ENCODE measurements at places on chromosomes 12 and 14.

DNA sequence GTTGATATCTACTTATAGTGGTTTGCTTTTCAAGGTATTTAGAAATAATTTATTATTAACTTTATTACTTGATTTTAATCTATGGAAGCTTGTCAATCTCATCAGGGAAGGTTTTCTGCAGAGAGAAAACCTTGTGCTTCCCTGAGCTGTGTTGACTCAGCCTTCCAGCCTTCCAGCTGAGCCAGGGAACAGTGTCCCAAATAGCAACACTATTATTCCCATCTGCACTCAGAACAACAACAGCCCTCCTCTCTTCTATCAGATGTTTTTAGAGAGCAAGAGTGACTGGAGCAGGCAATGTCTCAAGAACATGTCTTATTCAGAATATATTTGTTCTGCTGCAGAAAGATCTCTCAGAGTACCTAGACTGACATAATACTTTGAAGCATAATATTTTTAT lies 389.9 kb upstream of the GARIN6 start:
- no peak for DNase-seq

DNA sequence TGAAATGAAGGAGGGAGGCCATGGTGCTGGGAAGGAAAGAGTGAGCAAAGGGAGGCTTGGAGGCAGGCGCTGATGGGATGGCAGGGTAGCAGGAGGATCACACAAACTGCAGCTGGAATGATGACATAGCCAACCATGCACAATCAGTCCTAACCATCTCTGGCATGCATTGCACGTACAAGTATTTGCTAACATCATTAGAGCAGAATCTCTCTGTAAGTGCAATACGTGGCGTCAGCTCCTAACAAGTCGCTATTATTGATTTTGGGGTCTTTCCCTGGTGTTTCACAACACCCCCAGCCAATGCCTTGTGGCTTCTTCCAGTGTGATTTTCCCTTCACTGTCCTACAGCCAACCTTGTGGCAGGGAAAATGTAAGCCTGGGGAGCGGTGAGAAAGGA lies 18.5 kb downstream of the BDKRB1 start:
- no peak for DNase-seq

DNA sequence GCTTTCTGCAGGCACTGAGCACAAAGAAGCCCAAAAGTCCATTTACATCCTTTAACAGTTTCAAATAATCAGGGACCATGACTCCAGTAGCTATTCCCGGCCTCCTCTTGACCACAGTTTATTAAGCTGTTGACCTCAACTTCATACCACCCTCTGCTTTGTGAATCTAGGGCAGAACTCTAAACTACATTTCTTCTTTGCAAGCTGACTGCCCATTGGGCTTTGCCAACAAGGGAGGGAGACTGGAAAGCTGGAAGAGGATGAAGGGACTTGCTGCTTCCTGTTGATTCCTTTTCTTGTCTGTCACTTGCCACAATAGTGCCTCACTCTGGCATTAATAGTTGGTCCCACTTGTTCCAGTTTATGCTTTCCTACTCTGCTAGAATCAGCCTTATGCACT lies 2.7 kb downstream of the CGRRF1 start:
- no peak for DNase-seq

DNA sequence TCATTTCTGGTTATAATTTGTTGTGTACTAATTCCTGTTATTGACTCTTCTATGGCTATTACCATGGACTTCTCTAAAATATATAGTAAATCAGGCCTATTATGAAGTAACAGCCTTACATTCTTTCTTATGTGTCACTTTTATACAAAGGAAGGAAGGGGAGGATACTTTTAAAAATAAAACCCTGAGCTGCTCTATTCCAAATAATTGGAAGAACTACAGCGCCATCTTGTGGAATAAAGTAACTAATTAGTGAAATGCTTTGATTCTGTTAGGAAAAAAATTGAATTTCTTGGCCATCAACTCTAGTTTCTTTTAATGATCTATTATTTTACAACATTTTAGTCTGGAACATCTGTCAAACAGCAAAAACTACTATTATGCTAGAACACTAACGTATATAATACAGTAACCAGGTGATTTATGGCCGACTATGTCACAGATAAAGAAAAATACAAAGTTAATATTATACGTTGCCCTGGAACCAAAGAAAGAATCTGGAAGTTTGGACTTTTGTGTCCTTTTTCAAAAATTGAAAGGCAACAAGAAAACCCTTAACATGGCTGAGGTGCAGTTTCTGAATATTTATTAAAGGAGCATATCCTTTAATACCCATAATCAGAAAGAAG lies 55.0 kb upstream of the NELL2 start:
- DNase-seq, result no peak

DNA sequence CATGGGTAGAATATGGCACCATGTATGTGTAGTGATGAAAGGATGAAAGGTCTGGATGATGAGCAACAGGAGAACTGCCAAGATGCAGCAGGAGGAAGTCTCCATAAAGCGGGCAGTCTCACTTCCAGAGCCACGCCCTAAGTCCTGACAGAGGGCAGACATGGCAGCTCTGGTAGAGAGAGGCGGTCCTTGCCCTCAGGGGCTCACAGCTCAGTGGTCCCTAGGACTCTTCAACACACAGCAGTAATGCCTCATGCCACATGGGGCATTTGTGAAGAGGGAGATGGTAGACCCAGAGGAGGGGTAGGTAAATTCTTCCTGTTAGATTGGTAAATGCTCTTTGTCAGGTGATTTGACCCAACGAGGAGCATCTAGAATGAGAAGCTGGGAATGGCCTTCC lies 1088.4 kb downstream of the BCL11B start:
- DNase-seq, result no peak

- no peak for DNase-seq
These were observed 4.9 kb downstream of the AACS start for GRCh38 chr12:125070112-125070511.

DNA sequence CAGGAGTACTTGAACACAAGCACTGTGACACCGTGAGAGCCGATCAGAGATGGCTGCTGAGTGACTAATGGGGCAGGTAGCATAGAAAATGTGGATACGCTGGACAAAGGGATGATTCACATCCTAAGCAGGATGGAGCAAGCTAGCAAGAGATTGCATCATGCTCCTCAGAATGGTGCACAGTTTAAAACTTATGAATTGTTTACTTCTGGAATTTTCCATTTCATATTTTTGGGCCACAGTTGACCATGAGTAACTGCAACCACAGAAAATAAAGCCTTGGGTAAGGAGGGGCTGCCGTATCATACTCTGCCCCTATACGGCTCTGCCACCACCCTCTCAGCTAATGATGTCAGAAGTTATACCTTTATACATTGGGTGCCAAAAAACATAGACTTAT lies 23.3 kb upstream of the MARK3 start:
- no peak for DNase-seq

DNA sequence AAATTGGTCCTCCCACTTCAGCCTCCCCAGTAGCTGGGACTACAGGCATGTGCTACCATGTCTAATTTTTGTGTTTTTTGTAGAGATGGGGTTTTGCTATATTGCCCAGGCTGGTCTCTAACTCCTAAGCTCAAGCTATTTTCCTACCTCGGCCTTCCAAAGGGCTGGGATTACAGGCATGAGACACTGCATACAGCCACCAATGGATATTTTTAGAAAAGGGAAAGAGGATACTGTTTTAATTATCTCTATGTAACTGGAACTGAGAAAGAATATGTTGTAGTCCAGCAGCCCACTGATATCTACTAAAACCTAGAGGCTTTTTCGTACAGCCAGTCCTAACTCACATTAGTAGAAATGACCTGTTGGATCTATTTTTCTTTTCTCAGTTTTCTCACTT lies 6.2 kb downstream of the TMPRSS12 start:
- no peak for DNase-seq

DNA sequence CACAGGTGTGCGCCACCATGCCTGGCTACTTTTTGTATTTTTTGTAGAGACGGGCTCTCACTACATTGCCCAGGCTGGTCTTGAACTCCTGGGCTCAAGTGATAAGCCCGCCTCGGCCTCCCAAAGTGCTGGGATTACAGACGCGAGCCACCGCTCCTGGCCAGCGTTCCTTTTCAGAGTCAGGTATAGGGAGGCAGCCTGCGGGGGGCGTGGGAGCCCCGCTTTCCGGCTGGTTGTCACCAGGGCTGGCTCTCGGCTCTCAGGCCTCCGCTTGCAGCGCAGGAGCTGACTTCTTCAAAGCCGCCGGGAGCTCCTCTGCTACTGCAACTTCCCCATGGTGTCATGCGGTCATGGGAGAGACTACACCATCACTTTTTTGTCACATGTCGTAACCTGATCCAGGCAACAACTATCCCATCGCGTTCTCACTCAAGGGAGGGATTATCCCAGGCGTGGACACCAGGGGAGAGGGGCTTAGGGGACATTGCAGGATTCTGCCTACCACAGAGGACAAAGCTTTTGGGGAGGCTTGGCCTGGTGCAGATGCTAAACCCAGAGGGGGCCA lies 129.4 kb downstream of the SCARB1 start:
- DNase-seq, result no peak

- no peak for DNase-seq
These were observed 123.2 kb downstream of the WIF1 start for GRCh38 chr12:64997858-64998257.

DNA sequence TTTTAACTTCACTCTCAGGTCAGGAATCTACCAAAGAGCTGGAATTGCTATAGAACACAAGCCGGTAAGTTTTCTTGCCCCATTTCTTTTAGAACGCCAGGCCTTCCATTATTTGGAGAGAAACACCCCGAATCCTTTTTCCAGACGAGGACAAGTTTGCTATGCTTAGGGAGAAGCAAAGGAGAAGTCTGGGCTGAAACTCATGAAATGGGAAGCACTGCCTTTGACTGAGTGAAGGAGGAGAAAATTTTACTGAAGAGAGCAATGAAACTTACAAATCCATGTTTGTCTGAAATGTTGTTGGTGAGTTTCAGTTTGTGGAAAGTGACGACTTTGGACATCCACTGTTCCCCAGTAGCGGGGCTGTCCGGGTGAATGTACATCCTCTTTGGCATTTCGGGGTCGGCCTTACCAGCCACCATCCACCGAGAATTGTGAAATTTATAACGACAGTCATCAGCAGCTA lies 3.3 kb downstream of the TBX3 start:
- no peak for DNase-seq

DNA sequence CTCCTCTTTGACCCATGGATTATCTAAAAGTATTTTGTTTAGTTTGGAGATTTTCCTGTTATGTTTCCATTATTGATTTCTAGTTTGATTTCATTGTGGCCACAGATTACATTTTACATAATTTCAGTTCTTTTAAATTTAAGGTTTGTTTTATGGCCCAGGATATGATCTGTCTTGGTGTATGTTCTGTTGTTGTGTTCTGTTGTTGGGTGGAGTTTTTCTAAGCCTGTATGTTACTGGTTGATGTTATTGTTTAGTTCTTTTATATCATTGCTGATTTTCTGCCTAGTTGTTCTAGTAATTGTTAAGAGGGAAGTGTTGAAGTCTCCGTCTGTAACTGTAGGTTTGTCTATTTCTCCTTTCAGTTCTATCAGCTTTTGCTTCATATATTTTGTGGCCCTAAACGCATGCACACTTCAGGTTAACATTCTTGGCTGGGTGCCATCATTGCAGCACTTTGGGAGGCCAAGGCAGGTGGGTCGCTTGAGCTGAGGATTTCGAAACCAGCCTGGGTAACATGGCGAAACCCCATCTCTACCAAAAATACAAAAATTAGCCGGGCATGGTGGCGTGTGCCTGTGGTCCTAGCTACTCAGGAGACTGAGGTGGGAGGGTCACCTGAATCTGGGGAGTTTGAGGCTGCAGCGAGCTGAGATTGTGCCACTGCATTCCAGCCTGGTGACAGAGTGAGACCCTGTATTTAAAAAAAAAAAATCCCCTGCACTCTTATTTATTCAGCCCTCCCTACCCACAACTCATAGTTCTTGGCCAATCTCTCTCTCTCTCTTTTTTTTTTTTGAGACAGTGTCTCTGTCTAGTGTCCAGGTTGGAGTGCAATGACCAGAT lies 28.1 kb upstream of the CFL2 start:
- DNase-seq, result no peak

- DNase-seq, result no peak
These were observed 52.2 kb downstream of the SSH1 start for GRCh38 chr12:108805136-108805535.

DNA sequence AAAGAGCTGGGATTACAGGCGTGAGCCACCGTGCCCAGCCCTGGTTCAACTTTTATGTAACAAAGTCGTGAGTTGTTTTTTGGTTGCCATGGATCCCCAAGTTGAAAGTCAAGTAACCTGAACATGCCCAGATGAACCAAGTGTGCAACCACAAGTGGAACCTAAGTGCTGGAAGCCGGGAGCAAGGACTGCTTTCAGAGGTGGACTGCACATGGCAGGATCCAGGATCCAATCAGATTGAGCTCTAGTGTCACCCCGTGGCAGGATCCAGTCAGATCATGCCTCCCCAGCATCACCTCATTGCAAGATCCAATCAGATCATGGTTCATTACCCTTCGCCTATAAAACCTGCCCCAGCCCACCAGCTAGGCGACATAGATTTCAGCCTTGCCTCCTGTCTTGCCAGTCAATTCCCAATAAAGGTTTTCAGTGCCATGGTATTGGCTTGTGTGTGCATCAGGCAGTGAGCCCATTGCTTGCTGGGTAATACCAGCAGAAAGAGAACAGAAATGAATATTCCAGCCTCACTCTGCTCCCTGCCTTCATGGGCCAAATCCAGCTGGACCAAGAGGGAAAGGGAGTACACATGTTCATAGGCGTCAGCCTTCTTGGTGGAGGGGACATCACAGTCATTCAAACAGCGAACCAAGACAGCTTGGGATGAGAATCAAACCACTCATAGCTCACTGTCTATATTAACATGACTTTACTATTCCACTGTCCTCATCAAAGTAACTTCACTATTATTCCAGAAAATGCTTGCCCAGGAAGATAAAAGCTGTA lies 43.6 kb upstream of the VASH1 start:
- no peak for DNase-seq

GRCh38 chr12:89542912-89543592 lies 17.2 kb upstream of the POC1B start:
- DNase-seq, result peak; percentile 61

- DNase-seq, result no peak
These were observed 54.6 kb downstream of the CALM1 start for GRCh38 chr14:90451443-90451842.

- no peak for DNase-seq
These were observed 19.0 kb upstream of the MTHFD1 start for GRCh38 chr14:64369201-64369600.

DNA sequence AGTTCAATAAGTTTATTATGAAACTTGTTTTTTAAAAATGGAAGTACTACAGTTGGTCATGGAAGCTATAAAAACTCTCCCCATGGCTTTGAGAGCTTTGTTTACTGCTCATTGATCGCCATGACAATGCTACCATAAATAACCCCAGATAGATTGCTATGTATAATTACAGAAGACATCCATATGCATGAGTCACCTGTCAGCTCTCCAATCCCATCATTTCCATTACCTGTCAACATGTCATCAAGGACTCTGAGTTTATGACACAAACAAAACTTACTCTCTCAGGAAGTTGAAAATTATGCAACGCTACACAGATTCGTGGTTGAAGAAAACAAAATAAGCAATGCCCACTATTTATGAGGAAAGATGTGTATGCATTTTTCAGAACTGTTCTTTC lies 144.4 kb downstream of the SEC23A start:
- no peak for DNase-seq
